Upper lobe of right lung (tissue), 1 donor: ENCODE measurements at places on chromosomes 4 and X.

- no peak for DNase-seq
These were observed 175.0 kb downstream of the MAPK10 start for GRCh38 chr4:86184901-86185285.

DNA sequence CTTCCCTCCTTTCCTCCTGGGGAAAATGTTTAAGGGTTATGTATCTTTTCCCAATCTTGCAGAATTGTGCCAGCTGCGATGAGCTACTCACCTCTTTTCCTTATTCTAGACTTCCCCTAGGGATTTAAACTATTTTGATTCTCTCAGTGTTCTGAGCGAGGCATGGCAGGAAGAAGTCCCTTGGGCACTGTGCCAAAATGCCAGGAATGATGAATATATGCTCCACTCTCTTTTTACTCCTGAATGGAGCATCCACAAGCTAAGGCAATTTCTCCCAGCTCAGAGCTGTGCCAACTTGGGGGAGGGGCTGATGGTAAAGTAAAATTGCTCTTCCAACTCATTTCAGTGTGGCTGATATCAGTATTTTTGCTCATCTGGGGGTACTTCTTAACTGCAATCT, 4.0 kb upstream of the C4orf17 start:
- DNase-seq: no peak

DNA sequence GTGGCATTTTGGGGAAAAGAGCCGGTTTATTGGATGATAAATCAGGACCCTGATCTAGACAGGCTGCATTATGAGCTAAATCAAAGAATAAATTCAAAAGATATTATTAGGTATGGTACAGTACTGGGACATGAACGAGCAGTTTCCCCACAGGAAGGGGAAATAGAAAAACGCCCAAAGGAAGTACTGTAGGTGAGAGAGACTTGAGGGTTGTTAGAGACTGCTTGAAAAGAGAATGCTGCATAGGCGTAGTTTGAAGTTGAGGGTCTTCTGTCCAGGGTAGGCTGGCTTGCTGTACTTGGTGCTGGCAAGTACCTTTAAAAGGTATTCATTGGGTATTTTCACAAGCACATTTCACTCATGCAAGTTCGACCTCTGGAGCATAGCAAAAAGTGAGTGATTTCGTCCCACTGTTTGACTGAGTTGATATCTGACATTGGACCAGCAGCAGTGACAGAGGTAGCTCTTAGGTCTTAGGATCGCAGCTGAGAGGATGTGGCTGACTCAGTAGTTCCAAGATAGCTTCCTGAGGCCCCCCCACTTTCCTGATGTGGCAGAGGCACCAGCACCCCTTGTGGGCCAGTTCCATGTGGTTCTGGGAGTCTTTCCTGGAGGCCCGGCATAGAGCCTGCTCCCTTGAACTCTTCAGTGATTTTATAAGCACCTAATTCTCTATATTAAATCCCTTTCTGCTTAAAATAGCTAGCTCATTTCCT, 64.3 kb downstream of the TMEM131L start:
- DNase-seq: no peak

DNA sequence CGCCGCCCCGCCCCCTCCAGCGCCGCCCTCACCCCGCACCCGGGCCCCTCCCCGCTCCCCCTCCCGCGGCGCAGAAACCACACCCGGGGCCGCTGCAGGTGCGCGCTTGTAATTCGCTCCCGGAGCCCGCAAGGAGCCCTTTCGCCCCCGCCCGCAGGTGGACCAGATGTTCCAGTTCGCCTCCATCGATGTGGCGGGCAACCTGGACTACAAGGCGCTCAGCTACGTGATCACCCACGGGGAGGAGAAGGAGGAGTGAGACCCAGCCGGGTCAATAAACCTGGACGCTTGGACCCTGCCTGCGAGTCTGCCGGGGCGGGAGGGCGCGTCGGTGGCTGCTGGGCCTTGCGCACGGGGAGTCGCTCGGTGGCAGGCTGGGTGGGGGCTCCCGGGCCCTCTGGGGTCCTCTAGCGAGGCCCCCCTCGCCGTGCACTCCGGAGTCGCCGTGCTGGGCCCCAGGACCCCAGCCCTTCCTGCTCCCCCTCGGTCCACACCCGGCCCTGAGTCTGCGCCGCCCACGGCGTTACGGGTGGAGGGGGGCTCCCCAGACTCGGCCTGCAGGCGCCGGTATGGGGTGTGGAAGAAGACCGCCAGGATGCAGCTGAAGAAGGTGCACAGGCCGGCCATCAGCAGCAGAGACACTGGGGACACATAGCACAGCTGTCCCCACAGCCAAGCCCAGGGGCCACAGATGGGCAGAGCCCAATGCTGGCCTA, 7.1 kb downstream of the SLC49A3 start:
- DNase-seq: peak; percentile 85

GRCh38 chr4:555566-556275, 20.4 kb downstream of the TMEM271 start:
- DNase-seq: peak; percentile 49

DNA sequence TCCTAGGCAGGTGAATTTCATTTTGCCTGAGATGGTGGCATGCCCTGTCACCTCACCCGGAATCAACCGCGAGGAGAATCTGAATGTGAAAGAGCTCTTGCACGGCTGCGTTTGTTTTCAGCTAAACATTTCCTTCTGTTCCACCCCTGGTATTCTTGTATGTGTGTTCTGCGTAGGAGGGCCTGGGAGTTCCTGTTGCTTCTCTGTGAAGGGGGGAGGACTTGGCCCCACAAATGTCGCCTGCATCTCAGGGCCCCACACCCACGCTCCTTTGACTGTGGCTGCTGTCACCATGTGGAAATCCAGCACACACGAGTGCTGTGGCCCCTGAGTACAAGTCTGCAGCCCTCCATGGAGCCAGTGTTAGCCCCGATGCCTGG, 45.8 kb upstream of the CLCN4 start:
- DNase-seq: no peak
